ENCODE measurements at places on chromosomes 16 and 17. TPM values are rescaled to one million over a fixed set of nuclear protein-coding genes. Genes with fewer than 3 reads are reported as not detected.

NT5C gene
- total RNA-seq: 139 TPM

GPR139 gene
- not detected for total RNA-seq

SLC13A2 gene
- not detected for total RNA-seq

SYT17 gene
- 0.07 TPM for total RNA-seq

DNA sequence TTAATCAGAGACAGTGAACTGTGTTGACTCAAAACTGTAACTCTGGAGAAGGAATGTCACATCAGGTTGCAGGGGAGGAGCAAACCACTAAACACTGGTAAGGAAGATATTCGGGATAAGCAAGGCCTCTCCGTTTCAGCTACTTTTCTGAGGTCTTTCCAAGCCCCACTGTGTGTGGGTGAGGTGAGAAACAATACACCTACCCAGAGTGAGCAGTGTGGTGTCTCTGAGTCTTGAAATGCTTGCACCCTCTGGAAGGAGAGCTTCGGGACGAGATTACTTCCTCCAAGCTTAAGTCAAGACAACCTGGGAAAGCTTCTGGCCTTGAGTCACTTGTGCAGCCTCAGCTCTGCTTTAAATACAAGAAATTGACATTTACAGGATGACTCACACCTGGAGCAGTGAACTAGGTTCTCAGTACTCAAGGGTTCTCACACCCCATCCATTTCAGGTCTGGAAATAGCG lies 2.5 kb upstream of the MAP3K14 start:
- DNase-seq: peak; percentile 40

GRCh38 chr17:78133971-78134898 lies 3.7 kb downstream of the TMC8 start:
- DNase-seq: no peak

GRCh38 chr17:13943909-13944308 lies 125.4 kb upstream of the COX10 start:
- no peak for DNase-seq

DNA sequence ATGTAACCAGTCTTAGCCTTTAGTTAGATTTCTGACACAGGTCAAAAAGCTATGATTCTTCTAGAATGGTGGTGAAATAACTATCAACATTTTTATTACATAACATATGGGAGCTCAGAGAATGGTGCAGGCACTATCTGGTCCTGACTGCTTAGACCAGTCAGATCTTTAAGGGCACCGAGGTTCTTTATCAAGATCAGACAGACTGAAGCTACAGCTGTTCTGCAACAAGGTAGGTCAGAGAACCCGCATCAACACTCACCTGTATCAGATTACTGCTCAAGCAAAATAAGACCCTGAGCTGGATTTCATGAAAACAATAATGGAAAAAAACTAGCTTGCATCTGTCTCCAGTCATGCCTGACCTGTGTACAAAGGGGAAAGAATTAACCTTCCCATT lies 160.4 kb downstream of the KCNJ2 start:
- DNase-seq: no peak

Data from epithelial cell of proximal tubule (primary cell).